Renal cortex interstitium (tissue), 15 donors: ENCODE measurements at places on chromosomes 1 and 21. TPM values are rescaled to one million over a fixed set of nuclear protein-coding genes. Genes with fewer than 3 reads are reported as not detected.

The OSCP1 gene
- polyA plus RNA-seq: 32.4 TPM

The TEX38 gene
- polyA plus RNA-seq: 0.64 TPM

The CFHR1 gene
- polyA plus RNA-seq: 0.14 TPM

The CAMTA1 gene
- 81.9 TPM for polyA plus RNA-seq

The CGN gene
- polyA plus RNA-seq: 42.1 TPM

The KPRP gene
- not detected for polyA plus RNA-seq

The SPRR5 gene
- not detected for polyA plus RNA-seq

The SESN2 gene
- polyA plus RNA-seq: 19.9 TPM

The A3GALT2 gene
- polyA plus RNA-seq: not detected

The ATAD3C gene
- polyA plus RNA-seq: 2.2 TPM

DNA sequence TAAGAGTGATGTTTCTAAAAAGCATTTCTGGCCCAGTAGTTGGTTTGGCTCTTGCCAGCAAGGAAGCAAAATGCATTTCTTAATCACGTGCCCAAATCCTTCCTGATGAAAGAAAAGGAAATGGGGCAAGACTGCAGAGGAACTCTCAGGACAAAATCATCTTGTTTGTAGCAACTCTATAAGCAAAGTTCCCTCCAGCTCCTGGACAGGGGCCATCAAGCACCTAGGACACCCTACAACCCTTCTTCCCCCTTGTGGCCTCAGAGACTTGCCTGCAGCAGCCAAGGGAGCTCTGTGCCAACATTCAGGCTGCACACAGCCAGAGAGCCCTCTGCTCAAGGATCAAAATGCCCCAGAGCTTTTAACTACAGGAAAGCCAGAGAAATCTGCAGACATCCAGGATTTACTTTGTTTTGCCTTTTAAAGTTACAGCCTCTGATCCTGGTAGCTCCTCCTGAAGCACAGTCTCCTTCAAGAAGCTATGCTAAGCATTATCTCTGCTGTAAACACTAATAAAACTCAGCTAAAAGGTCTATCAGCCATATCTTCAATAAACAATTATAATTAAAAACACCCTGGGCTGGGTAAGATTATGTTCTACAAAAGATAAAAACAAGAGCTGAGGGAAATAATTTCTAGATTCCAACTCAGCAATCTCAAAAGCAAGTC lies 105.0 kb downstream of the KIAA0319L start:
- no peak for DNase-seq

- no peak for DNase-seq
Observed at GRCh38 chr1:214966346-214966745, 116.2 kb upstream of the KCNK2 start.

- DNase-seq: no peak
Observed at GRCh38 chr1:21914450-21914849, 22.7 kb downstream of the HSPG2 start.

GRCh38 chr1:32893198-32894018 lies 7.1 kb downstream of the HPCA start:
- DNase-seq: no peak

DNA sequence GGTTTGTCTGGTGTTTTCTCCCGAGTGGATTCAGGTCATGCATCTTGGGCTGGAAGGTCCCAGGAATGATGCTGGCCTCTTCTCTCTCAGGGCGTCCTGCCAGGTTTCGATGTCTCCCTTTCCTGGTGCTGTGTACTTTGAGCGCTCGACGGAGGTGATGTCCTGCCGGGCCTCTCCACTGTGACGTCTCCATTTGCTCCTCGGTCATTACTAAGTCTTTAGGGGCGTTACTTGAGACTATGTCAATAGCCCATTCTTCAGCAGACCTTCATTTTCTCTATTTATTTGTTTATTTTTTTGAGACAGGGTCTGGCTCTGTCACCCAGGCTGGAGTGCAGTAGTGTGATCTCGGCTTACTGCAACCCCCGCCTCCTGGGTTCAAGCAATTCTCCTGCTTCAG lies 37.2 kb upstream of the TNFRSF1B start:
- no peak for DNase-seq

DNA sequence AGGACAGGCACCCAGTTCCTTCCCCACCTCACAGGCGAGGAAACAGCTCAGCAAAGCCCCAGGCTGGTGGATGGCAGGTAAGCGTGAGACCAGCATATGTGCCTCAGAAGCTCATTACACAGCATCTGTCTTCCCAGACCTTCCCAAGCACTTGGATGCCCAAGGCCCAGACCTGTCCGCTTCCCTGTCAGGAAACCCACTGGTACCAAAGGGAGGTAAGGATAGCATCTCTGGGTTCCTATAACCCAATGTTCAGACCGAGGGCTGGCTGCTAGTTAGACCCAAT lies 3.3 kb downstream of the POFUT2 start:
- DNase-seq: no peak

- no peak for DNase-seq
Observed at GRCh38 chr1:30518696-30519095, 204.7 kb downstream of the MATN1 start.

DNA sequence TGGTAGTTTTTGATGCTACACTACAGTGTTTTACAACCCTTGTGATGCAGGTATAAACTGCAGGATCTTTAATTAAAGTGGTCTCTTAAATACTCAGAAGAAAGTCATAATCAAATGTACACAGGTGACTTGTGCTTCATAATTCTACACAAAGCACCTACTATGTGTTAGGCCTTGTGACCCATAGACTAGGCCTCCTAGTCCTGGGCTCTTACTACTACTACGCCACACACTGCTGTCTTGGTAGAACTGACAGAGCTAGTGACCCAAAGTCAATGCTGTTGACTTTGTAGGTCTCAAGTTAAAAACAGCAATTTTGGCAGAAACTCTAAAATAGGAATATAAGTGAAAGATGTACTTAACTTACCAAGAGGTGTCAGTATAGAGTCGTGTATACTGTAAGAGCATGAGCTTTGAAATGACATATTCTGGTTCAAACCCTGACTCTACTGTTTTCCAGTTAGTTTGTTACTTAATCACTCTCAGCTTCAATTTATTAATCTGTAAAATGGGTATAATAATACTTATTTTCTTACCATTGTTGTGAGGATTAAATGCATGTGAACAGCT lies 48.6 kb upstream of the LMO4 start:
- no peak for DNase-seq

- DNase-seq: no peak
Observed at GRCh38 chr1:67484492-67484891, 54.3 kb upstream of the SERBP1 start.

GRCh38 chr1:64030411-64030810 lies 173.0 kb upstream of the UBE2U start:
- DNase-seq: no peak

DNA sequence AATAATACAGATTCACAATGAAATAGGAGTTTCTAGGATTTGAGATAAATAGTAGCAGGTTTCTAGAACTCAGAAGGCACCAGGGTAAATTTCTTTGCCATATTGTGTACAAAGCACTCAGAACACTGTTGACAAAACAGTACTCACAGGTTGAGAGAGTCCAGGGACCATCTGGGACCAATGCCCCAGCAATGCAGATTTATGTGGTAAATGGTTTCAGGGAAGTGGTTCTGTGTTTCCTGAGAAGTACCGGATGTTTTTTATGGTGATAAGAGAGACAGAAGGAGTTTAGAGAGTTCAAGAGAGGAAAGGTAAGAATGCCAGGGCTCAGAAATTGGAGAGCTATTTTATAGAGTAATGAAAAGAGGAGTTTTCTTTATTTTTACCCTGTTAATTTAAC lies 29.6 kb upstream of the DIPK1A start:
- no peak for DNase-seq

DNA sequence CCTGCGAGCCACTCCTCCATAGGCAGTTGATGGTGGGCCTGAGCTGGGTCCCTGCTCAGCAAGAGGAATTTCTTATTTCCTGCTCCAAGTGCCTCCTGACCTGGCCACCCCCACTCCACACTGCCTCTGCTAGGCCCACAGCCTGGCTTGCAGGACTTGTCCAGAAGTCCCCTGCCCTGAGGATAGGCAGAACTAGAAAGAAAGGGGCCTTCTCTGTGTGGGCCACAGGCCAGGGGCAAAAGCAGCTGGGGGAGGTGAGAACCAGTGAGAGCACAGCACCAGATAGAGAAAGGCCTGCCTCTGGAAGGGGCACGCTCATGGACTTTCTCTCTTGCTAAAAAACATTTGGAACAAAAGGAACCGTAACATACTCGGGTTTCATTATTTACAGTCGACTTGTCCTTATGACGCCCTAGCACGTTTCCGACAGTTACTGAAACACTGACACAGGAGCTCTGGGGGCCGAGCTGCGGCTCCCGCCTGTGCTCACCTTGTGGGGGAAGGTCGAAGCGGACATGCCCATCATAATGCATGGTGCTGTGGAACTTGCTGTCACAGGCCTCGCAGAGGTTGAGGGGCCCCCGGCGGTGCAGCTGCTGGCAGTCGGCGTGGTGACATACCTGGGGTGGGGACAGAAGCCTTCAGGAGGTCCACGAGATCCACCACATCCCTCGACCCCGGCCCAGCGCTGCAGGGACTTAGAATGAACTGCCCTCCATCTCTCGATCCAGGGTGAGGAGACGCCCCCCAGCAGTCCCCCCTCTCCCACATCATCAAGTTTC lies 11.3 kb upstream of the TNFRSF25 start:
- DNase-seq: no peak

- no peak for DNase-seq
Observed at GRCh38 chr1:175217721-175218531, 25.4 kb upstream of the KIAA0040 start.

DNA sequence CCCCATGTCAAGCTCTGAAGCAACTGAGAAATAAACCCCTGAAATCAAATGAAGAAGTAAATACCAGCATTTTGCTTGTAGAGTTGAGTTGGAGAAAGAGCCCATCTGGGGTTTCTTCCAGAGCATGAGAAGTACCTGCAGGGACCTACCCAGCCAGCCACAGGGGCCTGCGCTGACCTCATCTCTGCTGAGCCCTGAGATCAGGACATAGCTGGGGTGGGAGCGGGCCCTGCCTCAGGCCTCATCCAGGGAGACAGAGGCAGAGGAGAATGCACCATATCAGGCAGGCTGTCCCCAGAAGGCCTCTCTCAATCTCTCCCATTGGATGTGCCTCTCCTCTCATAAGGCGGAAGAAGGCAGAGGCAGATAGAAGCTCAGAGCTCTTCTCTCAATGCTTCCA lies 27.6 kb downstream of the RUNX1 start:
- DNase-seq: no peak

DNA sequence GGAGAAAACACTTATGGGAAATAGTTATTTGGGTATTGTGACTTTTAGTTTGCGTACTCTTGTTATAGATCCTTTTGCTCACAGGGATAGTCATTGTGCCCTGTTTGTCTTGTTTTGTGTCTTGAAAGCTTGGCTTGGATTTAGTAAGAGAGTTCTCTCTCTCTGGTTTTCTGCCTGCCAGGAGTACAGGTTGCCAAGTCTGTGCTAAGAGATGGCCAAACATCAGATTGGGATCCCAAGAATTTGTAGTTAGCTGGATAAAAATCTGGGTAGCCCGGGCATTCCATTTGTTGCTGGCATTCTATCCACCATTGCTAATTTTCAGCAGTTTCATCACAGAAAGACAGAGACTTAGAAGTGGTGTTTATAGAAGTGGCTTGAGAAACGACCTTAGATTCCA lies 222.2 kb downstream of the NRIP1 start:
- DNase-seq: no peak

GRCh38 chr1:38784452-38785284 lies 74.9 kb downstream of the RRAGC start:
- no peak for DNase-seq

- no peak for DNase-seq
Observed at GRCh38 chr1:31663622-31664452, 19.2 kb upstream of the PEF1 start.

DNA sequence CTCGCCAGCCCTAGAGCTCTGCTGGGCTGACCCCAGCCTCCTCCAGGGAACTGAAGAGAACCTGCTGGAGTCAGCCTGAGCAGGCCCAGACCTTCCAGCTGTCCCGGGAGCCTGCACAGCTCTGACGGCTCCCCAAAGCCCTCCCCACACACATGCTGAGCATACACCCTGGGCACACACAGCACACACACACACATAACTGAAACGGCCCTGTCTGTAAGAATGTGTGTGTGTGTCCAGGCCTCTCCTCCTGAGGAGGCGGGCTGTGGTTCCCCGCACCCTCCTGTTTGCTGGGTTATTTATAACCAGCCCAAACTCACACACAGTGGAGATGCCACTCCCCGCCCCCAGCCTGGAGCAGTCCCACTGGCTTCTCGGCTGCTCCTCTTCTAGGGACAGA lies 20.2 kb downstream of the SDC3 start:
- peak; percentile 39 for DNase-seq

- no peak for DNase-seq
Observed at GRCh38 chr1:25991937-25992688, 5.8 kb downstream of the PAFAH2 start.

GRCh38 chr1:115450501-115451040 lies 112.5 kb upstream of the NGF start:
- DNase-seq: no peak

DNA sequence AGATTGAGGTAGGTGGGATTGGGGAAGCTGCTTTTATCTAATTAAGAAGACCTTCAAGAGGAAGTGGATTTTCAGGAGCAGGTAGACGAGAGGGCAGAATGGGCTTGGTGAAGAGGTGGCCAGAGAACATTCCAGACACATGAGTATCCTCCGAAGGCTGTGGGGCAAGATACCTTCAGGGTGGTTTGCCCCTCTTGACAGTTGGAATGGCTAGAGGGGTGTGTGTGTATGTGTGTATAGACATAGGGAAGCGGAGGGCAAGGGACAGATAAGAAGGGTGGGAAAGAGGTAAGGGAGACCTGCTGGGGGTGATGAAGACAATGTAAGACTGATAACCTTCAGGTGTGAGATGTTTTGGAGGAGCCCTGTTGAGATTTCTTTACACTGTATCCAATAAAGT lies 46.8 kb upstream of the TSPAN2 start:
- no peak for DNase-seq

DNA sequence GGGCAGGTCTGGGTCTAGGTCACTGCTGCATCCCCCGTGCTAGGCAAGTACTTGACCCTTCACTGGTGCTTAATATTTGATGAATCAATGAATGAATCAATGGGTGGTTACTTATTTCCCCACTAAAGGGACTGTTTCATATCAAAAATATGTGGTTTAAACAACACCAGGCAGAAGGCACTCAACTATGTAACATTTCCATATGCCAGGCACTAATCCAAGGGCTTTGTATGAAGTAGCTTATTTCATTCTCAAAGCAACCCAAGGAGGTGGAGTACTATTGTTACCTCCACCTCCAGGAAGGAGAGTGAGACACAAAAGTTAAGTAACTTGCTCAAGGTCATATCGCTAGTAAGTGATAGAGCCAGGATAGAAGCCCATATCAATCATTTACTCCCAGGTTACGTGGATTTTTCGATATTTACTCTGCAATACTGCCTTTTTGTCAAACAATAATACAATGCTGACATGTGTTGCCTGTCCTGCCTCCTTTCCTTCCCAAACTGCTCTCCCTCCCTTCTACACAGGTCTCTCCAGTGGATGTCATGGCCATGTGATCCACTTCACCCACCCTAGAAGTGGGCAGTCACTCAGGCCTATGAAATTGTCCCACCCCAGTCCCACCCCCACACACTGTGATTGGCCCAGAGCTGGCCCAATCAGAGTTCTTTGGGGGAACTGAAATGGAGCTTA lies 142.8 kb downstream of the ETS2 start:
- DNase-seq: no peak

- no peak for DNase-seq
Observed at GRCh38 chr1:7535016-7535415, 236.1 kb upstream of the VAMP3 start.

- DNase-seq: peak; percentile 79
Observed at GRCh38 chr1:173507205-173507846, 30.2 kb downstream of the PRDX6 start.
